ENCODE measurements at places on chromosomes 1 and 21.

GRCh38 chr1:161238039-161238473 lies at the start of gene NR1I3:
NR1I3 (minus strand) TSS chr1:161238203; CDS start chr1:161236565, 1,638 bp downstream.
- no peak for DNase-seq

DNA sequence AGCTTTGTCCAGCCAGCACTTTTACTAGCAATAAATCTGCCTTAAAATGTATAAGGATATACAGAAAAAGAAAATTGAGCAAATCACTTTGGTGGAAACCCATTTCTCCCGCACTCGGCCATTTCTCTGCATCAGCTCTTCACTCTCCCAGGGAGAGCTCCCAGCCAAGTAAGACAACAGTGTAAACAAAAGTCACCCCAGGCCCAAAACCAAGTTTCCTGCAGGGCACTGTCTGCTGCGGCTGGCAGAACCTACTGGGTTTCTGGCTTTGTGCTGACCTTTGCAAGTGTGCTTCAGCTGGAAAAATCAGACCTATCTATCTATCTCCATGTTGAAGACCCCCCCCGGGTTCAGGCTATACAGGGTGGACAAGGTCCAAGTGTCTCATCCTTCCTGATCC lies 476.7 kb upstream of the CAMK1G start:
- DNase-seq = no peak

GRCh38 chr1:93851327-93851712 lies 27.7 kb downstream of the DNTTIP2 start:
- no peak for DNase-seq

GRCh38 chr1:29332204-29332603 lies 95.9 kb downstream of the PTPRU start:
- DNase-seq = peak; percentile 58

DNA sequence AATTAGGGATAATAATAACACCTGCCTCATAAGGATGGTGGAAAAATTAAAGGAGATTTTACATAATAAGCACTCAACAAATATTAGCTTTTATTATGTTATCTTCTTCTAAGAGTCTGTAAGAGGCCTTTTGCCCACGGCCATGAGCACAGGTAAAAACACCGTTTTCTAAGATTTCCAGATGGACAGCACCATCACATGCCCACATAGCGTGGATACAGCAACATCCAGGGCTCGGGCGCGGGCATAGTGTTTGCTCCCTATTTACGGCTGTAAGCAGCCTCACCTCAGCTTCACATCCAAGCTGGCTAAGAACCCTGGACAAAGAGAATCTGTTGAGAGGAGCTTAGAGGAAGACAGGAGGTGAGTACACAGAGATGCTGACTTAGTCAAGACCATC lies 216.4 kb upstream of the IRF2BP2 start:
- DNase-seq = no peak

DNA sequence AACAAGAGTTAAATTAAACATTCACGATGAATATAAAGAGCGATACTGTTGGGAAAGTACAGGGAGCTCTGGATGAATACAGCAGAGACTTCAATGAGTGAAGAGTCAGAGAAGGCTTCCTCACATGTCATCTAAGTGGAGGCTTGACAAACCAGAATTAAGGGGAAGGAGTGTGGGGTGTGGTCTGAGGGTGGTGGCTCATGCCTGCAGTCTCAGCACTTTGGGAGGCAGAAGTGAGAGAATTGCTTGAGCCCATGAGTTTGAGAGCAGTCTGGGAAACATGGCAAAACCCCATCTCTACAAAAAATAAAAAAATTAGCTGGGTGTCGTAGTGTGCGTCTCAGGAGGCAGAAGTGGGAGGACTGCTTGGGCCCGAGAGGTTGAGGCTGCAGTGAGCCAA lies 8.7 kb downstream of the SDHB start:
- no peak for DNase-seq
